Frontal cortex (tissue), 4 donors: ENCODE measurements at places on chromosomes 7 and 10.
A peak's percentile ranks its signal among the peaks of the same experiment; 100 is the strongest.

DNA sequence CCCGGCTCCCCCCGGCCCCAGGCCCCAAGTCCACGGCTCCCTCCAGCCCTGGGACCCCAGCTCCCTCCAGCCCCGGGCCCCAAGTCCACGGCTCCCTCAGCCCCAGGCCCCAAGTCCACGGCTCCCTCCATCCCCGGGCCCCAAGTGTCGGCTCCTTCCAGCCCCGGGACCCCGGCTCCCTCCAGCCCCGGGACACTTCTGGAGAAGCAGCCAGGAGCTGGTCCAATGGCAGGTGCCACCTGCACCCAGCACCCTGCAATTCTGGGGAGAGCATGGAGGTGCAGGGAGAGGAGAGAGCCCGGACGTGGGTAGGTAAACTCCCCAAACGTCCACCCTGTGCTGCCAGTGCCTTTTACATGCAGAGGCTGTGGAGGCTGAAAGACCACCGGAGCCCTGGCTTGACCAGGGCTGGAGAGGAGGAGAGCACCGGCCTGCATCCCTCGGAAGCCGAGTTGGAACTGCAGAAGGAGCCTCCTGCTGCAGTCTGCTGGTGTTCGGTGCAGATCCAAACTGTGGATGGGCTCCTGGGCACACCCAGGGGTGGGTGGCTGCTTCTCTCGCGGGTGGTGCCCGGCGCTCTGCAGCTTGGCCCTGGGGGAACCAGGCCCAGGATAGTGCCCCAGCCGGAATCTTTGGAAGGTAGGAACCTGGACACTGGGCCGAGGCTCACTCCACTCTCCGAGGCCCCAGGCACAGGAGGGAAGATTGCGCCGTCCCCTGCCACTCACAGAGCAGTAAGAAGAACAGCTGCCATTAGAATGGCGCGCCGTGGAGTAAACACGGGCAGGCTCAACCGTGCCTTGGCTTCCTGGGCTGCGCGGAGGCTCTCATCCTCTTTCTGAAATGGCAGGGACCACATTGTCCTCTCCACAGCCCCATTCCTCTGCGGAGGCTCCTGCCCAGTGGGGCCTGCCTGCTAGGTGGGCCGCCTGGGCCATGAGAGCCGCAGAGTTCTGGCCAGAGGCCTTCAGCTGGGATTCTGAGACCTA lies 14.7 kb downstream of the SHH start:
- no peak for DNase-seq

DNA sequence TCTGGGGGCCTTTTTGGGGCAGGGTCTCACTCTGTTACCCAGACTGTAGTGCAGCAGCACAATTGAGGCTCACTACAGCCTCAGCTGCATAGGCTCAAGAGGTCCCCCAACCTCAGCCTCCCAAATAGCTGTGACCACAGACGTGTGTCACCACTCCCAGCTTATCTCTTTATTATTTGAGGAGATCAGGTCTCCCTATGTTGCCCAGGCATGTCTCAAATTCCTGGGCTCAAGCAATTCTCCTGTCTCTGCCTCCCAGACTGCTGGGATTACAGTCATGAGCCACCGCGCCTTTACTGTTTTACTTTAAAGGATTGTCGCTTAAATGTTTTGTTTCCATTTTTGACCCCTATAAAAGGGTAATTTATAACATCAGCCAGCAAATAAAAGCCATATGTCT lies 502.6 kb upstream of the AUTS2 start:
- no peak for DNase-seq

GRCh38 chr10:28318626-28319025 lies 15.8 kb upstream of the MPP7 start:
- DNase-seq, result no peak

DNA sequence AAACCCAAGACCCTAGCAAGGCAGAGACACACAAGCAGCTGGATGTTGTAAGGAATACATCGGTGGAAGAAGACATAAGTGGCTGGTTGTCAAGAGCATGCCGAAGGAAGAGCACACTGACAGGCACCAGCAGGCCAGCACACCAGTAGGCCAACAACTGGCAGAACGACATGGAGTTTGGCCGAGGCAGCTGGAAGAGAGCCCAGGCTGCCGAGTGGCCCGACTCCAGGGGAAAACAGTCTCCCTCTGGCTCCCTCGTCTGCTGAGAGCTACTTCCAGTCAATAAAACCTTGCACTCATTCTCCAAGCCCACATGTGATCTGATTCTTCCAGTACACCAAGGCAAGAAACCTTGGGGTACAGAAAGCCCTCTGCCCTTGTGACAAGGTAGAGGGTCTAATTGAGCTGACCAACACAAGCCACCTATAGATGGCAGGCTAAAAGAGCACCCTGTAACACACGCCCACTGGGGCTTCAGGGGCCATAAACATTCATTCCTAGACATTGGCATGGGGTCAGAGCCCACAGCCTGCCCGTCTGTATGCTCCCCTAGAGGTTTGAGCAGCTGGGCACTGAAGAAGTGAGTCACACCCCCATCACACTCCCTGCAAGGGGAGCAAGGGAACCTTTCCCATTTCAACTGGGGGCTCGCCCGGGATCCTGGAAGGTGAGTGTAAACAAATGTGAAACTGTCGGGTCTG lies 14.7 kb upstream of the TNS3 start:
- DNase-seq, result no peak

- DNase-seq, result no peak
Observed at GRCh38 chr10:69222157-69223027, 2.3 kb downstream of the HKDC1 start.

DNA sequence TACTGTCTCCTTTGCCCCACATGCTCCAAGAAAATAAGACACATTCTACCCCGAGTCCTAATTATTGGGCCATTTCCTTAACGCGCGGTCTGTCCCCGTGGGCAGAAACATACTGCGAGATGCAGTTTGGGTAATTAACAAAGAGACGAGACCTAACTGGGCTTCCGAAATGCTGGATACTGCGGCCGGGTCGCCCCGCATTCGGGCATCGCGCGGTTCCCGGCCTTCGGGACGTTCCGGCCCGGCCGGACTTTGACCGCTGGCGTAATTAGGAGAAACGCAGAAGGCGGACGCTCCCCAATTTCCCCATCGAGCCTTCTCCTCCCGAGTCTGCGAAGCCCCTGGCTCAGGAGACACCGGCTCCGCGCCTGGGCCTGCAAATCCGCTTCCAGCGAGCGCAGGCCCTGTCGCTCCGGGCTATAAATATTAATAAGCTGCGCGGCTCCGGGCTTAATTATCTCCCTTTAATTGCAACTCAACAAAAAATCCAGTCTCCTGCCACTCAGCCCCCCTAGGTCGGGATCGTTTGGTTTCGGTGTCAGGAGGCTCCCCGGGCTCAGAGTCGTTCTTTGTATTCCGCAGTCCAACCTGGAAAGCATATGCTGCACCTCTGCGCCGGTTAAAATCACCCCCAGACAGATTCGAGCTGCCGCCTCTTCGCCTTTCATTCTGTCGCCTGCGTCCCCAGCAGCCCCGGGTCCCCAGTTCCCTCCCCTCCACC lies 131.5 kb downstream of the SPAG6 start:
- DNase-seq, result no peak

GRCh38 chr7:98852826-98853225 lies 17.0 kb downstream of the TMEM130 start:
- DNase-seq, result no peak

- no peak for DNase-seq
Observed at GRCh38 chr10:44356139-44357022, 28.5 kb downstream of the CXCL12 start.

GRCh38 chr7:141333459-141333858 lies 217.8 kb upstream of the AGK start:
- DNase-seq, result no peak

GRCh38 chr7:156994417-156994816 lies 16.0 kb downstream of the MNX1 start:
- no peak for DNase-seq

DNA sequence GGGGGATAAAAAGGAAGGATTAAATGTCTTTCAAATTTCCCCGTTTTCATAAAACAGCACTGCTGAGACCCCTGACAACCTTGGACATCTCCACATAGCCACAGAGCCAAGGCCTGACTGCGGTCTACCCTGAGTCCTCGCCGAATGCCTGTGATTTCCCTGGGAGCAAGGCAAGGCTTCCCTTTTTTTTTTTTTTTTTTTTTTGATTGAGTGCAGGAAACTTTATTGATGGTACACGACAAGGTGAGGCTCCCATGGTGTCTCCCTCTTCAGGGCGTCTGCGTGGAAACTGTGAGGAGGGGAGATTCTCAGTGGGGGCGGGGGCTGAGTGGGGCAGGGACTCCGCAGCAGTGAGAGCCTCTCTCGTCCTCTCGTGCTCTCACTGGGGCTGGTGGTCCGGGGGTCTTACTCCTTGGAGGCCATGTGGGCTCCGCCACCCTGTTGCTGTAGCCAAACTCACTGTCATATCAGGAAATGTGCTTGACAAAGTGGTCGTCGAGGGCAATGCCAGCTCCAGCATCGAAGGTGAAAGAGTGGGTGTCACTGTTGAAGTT lies 4.2 kb upstream of the RPP38 start:
- DNase-seq, result no peak

- no peak for DNase-seq
Observed at GRCh38 chr7:106069471-106070200, 42.5 kb downstream of the SYPL1 start.

DNA sequence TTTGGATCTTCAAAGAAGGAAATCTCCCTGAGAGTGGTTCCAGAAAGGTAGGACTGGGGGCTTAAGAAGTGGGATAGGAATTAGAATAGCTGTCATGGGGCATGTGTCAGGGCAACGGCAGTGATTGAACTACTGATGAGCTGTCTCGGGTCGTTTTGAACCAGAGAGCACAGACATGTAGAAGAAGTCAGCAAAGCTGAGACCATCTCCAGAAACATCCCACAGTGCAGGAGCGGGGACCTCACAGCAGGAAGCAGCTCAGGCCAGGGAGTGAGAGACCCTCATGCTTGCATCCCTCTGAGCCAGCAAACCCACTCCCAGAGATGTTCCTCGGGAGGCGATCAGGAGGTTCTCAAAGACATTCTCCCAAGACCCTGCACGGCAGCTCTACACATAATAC lies 60.1 kb downstream of the AOC1 start:
- no peak for DNase-seq

- DNase-seq, result no peak
Observed at GRCh38 chr7:157462419-157462771, 125.6 kb downstream of the DNAJB6 start.

DNA sequence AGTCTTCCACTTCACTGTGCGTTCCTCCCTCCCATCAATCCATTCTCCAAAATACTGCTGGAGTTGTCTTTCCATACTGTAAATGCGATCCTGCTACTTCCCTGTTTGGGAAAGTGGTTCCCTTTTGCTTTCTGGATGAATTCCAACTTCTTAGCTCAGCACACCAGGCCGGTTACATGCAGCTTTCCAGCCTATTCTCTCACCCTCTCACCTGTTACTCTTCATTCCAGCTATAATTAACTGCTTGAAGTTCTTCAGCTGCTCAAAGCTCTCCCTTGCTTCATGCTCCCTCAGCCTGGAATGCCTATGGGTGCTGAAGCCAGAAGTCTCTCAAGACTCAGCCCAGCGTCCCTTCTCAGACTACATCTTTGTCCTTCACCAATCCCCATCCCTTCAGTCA lies 6.0 kb upstream of the ZNRF2 start:
- no peak for DNase-seq

- DNase-seq, result peak; percentile 31
Observed at GRCh38 chr7:130491841-130492522, at the start of gene MEST. Gene MEST (plus strand): TSS chr7:130492085. CDS start chr7:130492314, 229 bp downstream.

DNA sequence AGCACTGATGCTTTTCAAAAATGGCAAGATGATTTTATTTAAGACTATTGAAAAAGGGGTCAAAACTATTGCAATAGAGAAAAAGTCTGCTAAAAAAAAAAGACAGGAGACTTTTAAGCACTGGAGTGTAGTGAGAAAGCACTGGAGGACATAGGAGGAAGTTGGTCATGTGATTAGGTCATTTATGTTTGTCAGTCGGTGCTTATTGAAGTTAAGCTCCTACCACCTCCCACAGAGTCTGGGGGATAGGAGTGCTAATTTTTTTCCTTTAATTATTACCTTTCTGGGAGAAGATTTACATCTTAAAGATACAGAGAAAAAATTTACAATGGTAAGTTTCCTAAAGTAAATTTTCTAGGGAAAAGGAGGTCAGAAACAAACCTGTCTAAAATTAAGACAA lies 80.2 kb upstream of the TMEM229A start:
- DNase-seq, result no peak

DNA sequence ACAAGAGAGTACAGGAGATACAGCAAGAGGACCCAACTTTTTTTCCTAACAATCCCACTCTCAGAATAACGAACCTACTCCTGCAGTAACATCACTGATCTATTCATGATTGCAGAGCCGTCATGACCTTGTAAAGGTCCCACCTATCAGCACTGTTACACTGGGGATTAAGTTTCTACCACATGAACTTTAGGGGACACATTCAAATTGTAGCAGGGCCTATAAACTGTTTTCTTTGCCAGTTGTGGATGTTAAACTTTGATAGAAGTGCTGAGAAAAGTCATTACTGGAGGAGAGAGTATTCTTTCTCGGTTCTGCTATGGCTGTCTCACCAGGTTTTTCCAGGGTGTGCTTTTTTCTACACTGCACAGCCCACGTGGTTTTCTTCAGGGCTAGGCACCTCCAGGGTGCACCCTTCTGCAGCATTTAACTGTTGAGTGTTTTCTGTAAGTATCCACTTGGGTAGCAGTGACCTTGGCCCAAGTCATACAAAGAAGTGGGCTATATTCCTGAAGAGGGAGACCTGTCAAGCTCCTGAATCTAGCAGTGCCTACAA lies 131.6 kb upstream of the AHR start:
- DNase-seq, result no peak

DNA sequence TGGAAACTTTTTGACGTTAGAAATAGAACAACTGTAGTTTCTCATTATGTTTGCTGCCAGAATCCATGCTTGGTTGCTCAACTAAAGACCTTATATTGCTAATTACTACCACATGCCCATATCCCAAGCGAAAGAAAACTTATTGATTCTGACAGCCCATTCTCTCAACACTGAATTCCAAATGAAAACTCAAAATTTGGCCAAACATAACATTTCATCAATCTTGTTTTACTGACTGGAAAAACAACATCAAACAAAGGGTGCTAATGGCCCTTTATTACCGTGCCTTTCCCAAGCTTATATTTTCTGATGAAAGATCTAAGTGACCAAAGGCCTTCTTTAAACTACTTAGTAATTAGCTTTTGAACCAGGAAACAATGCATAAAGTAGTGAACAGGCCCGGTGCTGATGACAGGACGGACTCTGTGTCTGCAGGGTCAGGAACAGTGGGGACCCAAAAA lies 531.8 kb downstream of the KCNMA1 start:
- DNase-seq, result no peak
